Stimulated activated CD4-positive, alpha-beta T cell treated with anti-CD3 and anti-CD28 coated beads, Interleukin-4, amount 100 ng/mL, for 48 hours (primary cell): ENCODE measurements at places on chromosomes 7 and 10.

GRCh38 chr7:1654111-1654510 lies 16.0 kb upstream of the ELFN1 start:
- DNase-seq, result no peak

- DNase-seq, result no peak
These were observed 49.6 kb downstream of the ABCB5 start for GRCh38 chr7:20665096-20665495.

DNA sequence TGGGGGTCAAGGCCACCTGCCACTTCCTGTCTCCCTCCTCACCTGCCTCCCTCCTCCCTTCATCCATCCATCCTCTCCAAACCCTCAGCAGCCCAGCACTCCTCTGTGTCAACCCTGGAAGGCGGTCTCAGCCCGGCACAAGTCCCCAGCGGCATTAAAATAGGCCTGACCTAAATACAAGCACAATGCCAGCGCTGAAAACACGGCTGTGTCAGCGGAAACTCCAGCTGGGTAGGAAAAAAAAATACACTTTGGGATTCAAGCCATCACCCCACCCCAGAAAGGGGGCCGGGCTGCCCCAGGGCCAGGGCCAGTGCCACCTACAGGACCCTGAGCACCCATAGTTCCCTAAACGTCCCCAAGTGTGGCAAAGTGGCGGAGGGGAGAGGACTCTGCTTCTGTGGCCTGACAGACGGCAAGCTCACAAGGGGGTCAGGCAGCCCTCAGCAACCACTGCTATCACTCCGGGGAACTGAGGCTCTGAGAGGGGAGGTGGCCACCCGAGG lies 22.7 kb upstream of the GTF2IRD1 start:
- no peak for DNase-seq

DNA sequence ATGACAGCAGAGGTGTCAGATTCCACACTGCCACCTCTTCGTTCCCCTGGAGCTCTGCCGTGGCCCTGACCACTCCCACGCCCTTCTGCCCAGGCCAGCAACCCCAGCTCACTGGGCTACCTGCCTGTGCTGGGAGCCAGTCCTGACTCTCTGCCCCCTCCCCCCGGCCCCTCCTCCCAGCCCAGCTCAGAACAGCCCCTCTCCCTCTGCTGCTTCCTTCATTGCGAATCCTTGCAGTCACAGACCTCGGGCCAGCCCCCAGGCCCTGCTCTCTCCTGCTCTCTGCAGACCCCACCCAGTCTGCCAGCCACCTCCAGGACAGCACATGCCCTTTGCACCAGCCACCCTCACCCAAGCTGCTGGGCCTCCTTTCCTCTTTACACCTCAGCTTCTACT lies 60.4 kb downstream of the TCERG1L start:
- no peak for DNase-seq

- DNase-seq, result no peak
These were observed 24.7 kb downstream of the EN2 start for GRCh38 chr7:155482511-155483183.

GRCh38 chr10:104688251-104689042 lies 47.4 kb downstream of the SORCS3 start:
- no peak for DNase-seq

DNA sequence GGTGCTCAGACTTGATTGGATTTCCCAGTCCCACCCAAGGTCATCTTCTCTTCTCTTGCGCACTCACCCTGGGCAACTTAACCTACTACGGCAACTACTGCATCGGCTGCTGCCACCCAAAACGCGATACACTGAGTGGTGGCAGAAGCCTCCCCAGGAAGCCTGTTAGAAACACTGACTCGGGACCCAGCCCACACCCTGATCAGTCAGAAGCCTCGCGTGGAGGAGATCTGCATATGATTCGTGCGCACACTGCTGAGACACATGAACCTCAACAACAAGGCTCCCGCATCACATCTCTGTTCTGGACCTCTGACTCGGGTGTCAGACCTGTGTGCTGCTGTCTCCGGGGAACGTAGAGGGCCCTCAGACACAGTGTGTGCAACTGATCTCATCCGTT lies 419.5 kb downstream of the PAXIP1 start:
- DNase-seq, result no peak

DNA sequence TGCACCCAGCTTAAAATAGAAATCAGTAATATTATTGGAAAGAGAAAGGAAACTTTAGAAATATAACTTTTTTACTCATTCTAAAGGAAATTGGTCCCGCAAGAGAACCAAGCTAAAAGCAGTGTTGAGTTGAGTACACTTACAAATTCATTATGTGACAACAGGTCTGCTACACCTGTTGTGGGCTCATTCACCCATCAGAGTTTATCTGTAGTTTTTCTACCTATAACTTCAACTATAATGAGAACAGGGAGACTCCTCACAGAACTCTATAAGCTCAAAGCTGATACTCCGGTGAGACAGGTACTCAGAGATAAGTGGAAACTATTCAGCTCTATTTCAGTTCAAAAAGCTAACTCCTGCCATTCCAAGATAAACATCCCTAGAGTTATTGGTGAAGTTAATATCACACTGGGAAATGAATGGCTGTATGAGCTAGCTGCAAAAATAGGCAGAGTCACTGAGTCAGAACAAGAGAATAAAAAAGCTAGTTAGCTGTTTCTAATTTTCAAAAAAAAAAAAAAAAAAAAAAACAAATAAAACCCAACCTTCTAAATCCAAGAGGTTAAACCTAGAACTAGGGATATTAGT lies 121.3 kb downstream of the PPP1R3A start:
- DNase-seq, result no peak

- no peak for DNase-seq
These were observed 10.6 kb downstream of the AP3M1 start for GRCh38 chr10:74139981-74140380.

GRCh38 chr7:105454095-105454747 lies 65.5 kb upstream of the SRPK2 start:
- DNase-seq, result no peak

DNA sequence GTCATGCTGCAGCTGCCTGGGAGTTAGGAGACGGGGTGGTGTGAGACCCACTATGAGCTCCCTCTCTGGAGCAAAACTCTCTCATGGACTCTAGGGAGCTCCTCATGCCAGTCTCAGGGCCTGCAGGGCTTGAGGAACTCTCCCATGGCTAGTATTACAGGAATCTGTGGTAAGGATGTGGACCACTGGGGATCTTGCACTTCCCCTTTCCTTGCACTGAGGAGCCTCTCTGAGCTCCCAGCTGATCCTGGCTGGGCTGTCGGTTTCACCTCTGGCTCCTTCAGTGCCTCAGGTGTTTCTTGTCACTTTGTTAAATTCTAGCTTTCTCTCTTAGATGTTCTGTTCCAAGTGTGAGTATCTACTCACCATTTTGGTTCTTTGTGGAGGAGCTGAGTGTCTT lies 71.6 kb upstream of the IMMP2L start:
- no peak for DNase-seq

DNA sequence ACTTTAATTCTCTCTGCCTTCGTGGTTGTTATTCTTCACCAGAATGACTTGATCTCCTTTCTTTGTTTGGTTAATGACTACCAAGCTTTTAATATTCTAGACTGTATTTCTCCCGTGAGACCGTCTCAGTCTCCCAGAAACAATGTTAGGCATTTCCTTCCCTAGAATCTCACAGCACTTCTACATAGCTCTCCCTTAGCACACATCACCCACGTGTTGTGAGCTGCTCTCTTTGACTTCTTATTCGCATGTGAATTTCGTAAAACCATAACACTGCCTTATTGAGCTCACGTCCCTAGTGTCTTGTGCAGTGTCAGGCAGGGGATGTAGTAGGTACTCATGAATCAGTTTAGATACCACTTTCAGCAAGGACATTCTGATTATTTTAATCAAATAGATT lies 57.5 kb upstream of the MGAM2 start:
- no peak for DNase-seq

DNA sequence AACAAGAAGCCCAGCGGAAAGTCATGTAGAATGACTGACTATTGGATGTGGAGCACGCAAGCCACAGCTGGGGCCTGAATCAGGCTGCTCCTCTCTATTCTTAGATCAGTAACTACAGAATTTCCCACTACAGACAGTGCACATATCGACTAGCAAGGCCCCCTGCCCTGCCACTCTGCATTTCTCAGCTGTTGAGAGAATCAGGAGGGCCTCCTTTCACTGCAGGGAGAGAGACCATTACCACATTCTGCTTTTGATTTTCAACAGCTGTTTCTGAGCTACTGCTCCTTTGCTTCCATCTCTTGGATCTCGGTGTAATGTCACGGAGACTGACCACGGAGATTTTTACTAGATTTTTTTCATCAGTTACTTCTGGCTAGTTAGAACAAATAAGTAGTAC lies 73.8 kb downstream of the PON1 start:
- no peak for DNase-seq

DNA sequence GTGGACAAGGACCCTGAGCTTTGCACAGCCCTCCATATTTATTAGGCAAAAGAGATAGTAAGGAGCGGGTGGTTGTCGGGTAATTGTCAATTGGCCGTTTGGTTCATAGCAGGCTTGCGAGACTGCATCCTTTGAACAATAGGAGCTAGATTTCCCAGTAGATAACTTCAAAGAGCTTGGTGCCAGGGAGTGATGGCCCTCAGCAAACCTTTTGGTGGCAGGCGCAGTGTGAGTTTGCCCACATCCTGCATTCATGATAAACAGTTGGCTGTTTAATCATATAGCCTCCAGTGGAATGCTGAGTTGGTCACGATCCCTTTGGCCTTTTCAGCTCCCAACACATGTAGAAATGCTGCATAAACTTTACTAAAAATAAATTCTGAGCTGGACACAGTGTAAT lies 156.9 kb downstream of the AKR1D1 start:
- no peak for DNase-seq

GRCh38 chr7:1226186-1226901 lies 6.3 kb upstream of the UNCX start:
- DNase-seq, result no peak

DNA sequence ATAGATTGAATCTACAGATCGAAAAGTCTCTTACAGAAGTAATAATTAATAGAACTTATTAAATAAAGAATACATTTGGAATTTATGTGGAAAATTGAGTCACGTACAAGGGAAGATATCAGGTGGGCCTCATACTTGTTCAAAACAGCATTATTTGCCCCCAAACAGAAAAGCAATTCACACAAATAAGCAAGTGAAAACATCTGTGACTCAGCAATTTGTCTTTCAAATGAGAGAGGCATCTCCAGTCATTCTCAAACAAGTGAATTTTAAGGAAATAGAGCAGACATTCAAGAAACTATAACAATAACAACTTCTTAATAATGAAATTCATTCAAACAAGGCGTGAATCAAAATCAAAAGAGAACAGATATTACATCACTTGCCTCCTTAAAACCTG lies 50.1 kb downstream of the SEMA3A start:
- no peak for DNase-seq

DNA sequence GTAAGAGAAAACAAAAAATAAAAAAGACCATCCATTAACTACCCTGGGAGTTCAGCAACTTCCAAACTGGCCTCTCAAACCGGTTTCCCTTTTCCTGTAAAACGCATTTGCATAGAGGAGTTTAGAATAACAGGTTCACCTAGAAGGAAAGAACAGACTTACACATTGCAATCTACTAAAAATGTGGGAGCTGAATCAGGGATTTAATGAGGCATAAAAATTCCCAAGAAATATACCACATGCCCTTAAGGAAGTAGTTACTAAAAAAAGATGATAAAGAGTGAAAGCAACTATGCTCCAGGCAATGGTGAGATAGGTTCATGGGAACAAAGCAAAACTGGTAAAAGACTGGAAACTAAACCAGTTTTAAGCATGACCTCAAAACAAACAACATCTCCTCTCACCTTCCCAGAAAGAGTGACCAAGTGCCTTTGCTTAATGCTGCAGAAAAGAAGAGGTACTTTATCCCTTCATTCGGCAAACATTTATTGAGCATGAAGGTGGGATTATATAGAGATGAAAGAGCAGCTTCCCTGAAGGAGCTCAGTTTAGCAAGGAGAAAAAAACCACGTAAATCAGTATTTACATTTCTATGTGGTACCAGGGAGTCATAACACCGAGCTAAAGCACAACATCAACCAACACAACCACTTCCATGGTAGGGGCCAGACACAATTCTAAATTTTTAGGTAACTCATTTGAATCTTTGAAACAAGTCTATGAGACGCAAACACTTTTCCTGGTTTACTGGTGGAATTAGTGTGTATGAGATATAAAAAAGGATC lies 152.8 kb downstream of the SGMS1 start:
- DNase-seq, result no peak

GRCh38 chr7:50393547-50394252 lies 56.5 kb downstream of the FIGNL1 start:
- DNase-seq, result peak; percentile 43

- DNase-seq, result no peak
These were observed 20.4 kb upstream of the INMT start for GRCh38 chr7:30731581-30731980.

DNA sequence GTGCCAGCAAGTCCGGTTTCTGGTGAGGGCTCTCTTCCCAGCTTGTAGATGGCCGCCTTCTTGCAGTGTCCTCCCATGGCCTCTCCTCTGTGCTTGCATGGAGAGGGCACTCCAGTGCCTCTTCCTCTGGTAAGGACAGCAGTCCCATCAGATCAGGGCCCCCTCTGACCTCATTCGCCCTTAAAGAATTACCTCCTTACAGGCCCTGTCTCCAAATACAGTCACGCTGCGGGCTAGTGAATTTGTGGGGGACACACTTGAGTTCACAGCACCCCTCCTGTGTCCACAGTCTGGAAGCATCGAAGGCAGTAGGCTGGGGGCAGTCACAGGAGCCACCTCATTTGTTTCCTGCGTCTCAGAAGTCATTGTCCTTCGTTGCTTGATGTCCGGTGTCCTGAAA lies 54.6 kb downstream of the LHPP start:
- no peak for DNase-seq

- no peak for DNase-seq
These were observed 48.3 kb downstream of the EBF3 start for GRCh38 chr10:129915526-129916378.

DNA sequence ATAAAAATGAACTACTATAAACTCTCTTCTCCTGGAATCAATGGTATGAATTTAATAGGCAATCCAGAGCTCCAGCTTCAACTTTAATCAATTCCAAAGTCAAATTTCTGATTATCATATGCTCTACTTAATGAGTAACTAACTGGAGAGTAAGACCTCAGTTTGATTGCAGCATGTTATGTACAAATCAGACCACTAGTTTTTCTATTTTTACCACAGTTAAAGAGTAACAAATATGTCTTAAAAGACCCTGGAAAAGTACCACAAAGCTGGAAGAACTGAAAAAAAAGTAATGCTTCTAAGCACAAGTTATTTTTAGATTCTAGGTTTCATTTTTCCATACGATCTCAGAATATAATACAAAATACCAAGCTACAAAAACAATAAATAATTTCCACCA lies 56.0 kb upstream of the TNKS2 start:
- no peak for DNase-seq

DNA sequence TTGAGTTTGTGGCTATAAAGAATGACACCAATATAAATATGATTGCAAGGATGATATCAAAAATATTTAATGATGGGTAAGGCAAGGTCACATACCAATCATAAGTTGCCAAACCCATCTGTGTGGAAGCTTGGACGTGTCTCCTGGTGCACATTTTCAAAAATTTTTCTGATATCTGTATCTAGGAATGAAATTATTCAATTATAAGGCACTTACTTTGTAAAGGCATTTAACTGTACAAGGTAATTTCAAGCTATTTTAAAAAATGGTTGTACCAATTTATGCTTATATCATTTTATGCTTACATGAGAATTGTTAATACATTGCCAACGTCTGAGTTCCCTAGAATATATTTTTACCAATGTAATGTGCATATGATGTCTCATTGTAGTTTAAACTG lies 306.4 kb upstream of the CACNA2D1 start:
- DNase-seq, result no peak
